Coronary artery (tissue), 2 donors: ENCODE measurements at places on chromosomes 4 and X.

GRCh38 chrX:2385224-2385623, 115.6 kb downstream of the DHRSX start:
- DNase-seq: no peak

DNA sequence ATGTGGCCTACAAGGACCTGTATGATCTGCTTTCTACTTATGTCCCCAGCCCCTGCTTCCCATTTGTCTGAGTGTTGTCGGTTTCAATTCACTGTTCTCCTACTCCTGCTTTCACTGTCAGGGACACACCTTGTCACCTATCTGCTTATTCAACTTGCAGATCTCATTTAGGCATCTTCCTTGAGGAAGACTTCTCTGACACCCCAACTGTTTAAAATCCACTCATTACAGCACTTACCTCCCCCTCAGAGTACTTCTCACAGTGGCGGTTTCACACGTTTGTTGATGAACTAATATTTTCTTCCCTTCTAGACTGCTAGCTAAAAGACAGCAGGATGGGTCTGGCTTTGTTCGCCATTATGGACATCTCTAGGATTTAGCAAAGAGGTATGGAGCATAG, 279.9 kb upstream of the TET2 start:
- DNase-seq: no peak

- DNase-seq: no peak
These were observed 49.4 kb upstream of the PRR32 start for GRCh38 chrX:126770179-126770578.

- DNase-seq: no peak
These were observed 46.8 kb downstream of the STEEP1 start for GRCh38 chrX:119518371-119518770.

DNA sequence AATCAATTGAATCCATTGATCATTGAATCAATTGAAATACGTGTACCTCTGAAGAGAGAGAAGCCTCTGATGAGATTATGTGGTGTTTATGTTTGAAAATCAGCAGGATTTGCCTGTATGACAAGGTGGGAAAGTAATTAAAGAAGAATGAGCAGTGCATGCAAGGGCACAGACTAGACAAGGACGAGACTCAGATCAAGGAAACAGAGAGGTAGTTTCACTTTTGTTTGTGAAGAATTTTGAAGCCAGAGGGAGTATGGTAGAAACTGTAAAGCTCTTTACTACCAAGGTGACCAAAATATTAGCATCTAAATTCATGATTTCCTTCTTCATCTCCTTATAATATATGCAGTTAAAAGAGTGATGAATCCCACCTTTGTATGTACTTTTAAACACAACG, 1830.0 kb upstream of the IGFBP7 start:
- no peak for DNase-seq

- no peak for DNase-seq
These were observed 562.0 kb upstream of the AADAT start for GRCh38 chr4:170651786-170652185.

DNA sequence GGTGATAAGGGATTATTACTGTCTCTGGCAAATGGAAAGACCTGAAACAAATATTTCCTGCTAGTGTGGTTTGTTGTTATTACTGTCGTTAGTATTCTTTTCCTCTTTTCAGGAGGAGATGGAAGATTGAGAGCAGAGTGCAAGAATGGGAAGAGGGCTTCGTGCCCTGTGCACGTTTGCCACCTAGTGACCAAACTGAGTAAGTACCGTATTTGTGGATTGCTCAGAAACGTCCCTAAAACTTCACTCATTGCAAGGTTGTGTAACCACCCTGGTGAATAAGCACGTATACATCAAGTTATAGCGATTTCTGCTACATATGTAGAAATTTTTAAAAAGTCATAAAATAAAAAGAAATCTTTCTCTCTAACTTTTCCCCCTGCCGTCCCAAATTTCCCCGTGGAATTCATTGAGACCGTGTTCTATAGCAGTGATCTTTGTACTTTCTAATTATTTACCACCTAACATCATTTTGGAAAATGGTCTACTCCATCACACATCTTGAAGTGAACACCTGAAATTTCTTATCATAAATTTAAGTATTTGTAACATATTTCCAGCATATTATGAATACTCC, 24.3 kb downstream of the LINC00632 start:
- DNase-seq: no peak

- DNase-seq: no peak
These were observed 1.7 kb downstream of the GPRIN3 start for GRCh38 chr4:89305712-89306437.

GRCh38 chr4:103853627-103854026, 133.8 kb upstream of the TACR3 start:
- DNase-seq: no peak

DNA sequence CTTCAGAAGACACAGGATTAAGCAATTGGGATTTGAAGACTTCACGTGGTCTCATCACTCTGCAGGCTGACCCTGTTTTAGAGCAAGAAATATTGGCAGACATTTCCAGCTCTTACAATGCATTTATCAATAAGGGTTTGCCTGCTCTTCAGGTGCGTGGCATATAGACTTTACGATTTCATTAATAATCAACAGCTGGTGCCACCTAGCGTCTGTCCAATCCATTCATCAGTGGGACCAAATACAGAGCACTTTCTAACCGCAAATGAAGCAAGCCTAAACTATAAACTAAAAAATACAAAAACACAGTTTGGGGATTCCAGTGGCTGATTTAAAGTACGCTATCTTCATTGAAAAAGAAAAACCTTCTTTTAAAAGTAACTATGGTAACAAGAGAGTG, 125.4 kb upstream of the DMD start:
- DNase-seq: no peak

DNA sequence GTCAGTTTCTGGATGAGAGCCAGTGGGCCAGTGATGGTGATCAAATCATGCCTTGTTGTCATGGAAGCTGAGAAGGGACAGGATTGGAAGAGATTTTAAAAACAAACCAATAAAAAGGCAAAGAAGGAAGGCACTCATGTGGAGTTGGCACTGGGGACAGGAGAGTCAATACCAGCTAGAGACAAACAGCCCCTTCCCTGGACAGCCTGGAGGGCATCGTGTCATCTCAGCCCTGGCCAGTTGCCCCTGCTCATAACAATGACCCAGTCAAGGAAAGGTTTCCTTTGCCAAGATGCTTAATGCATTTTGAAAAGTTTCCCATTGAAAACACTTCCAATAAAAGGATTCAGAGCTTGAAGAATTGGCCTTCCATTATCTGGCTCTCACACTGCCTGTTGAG, 55.5 kb downstream of the SCML1 start:
- DNase-seq: no peak

- no peak for DNase-seq
These were observed 132.5 kb upstream of the NHS start for GRCh38 chrX:17242470-17242869.

- DNase-seq: no peak
These were observed 26.1 kb upstream of the ZCCHC13 start for GRCh38 chrX:74277846-74278245.

DNA sequence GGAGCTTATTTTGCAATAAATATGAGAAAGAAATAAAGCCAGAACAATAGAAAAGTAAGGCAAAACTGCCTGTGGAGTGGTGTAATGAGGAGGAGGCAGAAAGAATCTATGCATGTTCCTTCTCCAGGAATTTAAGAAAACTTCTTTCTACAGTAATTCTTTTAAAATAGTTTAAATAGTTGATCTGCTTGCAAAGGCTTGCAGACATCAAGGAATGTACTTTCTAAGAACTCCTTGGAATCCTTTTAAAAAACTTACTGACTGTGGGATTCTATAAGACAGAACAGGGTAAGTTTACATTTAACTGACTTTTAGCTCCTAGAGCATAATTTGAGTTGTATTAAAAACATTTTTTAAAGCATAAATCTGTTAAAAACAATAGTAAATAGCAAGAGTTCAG, 63.2 kb upstream of the ALB start:
- no peak for DNase-seq

DNA sequence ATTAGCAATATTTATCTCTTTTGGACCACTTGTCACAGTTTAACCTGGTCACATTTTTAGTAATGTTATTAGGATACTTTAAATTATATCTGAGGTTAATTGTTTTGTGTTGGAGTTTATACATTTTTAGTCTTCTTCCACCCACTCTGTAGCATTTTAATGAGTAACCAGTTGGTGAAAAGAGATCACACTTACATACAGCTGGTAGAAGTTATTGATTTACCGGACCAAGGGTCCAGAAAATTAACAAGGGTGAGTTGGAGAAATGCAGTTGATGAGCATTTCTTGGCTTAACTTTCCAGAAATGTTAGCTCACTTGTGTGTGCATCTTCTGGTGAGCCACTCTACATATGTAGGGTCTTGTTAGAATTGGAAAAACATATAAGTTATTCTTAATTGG, 219.6 kb downstream of the GRXCR1 start:
- DNase-seq: no peak

DNA sequence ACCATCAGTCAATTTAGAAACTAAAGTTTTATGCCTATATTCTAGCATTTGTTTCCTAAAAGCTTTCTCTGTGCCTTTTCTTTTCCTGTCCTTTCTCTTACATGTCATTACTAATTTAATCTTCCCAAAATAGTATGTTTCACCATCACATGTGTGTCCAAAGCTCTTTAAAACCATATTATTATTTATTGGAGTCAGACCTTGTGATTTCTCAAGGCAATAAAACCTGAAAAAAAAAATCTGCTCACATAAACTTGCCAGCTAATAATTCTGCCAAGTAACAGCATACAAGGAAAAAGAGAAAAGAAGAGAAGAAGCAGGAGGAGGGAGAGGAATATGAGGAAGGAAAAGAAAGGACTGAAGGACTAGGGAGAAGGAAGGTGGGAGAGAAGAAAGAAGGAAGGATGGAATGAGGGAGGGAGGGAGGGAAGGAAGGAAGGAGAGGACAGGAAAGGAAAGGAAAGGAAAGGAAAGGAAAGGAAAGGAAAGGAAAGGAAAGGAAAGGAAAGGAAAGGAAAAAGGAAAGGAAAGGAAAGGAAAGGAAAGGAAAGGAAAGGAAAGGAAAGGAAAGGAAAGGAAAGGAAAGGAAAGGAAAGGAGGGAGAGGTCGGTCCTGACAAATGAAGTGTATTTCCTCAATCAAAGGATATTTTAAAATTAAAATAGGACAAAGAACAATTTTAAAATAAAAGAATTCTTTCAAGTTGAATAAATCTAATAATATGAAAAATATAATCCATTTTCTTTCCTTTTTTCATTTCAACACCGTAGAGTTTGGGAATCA, 57.4 kb downstream of the ANTXR2 start:
- DNase-seq: no peak

DNA sequence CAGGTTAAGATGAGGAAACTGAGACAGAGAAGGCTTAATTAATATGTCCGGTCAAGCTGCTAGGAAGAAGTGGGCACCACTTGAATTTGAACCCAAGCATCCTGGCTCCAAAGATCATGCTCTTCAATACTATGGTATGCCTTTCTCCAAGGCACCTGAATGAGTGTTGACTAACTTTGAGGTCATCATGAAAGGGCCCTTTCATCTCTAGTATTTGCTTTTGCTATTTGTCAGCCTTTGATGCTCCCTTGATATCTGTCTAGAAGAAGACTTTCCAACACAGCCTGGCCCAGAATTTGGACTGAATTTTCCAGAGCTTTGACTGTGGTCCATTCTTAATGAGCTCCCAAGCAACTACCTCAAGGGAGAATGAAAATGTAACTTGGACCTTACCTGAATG, 179.1 kb upstream of the DKK2 start:
- DNase-seq: no peak

DNA sequence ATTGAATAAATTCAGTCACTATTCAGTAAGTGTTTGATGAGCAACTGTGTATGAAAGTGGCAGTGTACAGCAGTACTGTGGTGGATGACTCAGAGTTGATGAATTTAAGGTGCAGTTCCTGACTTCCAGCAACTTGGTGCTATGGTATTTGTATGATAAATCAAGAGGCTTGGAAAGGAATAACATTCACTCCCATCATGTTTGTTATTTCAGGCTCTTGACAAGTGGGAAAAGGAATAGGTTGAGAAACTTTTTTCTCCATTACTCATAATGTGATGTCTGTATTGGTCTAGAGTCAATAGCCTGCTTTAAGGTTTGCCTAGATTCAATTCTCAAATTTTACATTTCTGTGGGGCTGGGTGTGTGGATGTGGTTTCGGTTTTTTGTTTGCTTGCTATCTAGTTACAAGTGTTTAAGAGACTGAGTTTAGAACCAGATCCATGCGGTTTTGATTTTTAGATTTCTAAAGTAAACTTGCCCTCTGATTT, 35.1 kb upstream of the CYP2U1 start:
- DNase-seq: no peak

- no peak for DNase-seq
These were observed 904 bp upstream of the WDR1 start for GRCh38 chr4:10117359-10118047.

DNA sequence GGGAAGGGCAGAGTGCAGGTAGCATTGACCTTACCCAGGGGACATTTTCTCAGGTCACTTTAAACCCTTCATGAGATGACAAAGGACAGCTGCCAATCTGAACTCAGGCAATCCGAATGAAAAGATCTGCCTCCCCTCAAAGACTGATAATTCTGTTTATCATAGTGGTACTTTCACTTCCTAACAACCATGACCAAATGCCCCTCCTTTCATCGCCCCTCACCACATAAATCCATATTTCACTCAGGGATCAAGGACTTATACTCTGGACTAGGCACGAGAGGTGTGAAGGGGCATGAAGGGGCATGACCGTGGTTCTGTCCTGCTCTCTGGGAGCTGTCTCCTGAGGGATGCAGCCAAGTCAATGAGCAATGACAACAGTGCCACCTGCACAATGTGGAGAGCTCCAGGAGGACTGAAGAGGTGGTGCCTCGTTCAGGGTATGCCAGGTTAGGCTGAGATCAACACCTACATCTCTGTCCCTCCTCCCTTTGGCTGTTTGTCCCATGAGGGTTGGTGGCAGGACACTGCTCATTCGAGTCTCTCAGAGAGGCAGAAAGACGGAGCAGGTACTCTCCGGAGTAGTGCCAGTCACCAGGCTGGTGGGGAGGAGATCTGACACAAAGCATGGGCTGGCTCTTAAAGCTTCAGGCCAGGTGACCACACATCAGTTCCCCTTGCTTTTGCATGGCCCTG, 12.5 kb downstream of the HS3ST1 start:
- DNase-seq: no peak

DNA sequence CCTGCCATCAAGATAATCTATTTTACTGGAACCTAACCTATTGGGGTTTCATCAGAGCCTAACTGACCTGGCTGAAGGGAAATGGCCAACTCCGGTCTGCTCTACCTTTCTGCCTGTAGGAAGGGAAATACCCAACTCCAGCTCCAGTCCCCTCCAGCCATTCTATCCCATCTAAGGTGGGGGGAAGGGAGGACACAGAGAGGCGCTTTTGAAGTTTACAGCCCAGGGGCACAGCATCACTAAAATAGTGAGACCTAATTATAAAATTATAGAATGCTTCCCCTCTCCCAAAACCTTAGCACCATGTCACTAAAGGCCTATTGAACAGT, 27.8 kb upstream of the ACSL4 start:
- DNase-seq: no peak

DNA sequence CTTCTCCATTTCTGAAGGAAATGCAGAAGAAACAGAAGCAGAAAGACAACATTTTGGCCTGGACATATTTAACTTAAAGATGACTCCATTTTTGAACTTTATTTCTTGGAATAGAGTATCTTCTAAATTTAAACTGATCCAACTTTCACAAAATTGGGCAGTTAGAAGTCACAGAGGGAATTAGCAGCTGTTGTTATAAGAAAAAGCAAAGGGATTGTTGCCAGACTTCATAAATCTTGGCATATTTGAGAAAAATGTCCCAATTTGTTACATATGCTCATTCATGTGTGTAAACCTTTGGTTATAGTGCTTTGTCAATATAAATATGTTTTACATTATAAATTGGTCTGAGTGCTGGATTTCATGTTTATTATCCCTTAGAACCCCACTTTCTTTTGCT, 3.4 kb downstream of the GLUD2 start:
- DNase-seq: no peak
